ENCODE measurements at places on chromosomes 7 and 10. TPM values are rescaled to one million over a fixed set of nuclear protein-coding genes. Genes with fewer than 3 reads are reported as not detected.

- no peaks in the 10 kb centered on the region for H3K27me3 ChIP-seq
- H3K27ac ChIP-seq, result peak overlapping the region; percentile 78
Measured at GRCh38 chr7:149714910-149715471, 58.4 kb downstream of the ZNF467 start.

- no peak overlapping the region for H3K27ac ChIP-seq
- no peak for DNase-seq
- H3K4me3 ChIP-seq, result no peak overlapping the region
- no peaks in the 10 kb centered on the region for H3K27me3 ChIP-seq
- H3K4me1 ChIP-seq, result peaks cover 18% of the 10 kb centered on the region
- no peaks in the 10 kb centered on the region for H3K36me3 ChIP-seq
Measured at GRCh38 chr10:126734015-126734414, 63.5 kb upstream of the C10orf90 start.

DNA sequence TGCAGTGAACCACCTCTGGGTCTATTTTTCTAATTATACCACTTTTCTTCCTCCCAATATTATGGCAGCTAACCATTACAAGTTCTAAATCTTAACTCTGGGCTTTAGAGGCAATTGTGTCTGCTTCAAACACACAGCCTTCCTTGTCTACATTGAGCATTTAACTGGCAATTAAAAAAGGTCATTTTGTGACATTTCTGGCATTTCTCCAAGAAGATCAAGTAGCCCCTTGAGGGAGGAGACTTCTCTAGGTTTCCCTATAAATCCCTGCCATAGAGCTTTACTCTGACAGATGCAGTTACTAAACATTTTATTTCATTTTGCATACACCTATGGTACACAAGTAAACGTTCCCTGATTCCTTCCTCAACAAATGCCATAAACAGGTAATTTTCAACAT lies 33.4 kb upstream of the FAM133B start:
- no peak overlapping the region for H3K27ac ChIP-seq
- H3K36me3 ChIP-seq, result no peaks in the 10 kb centered on the region
- H3K4me3 ChIP-seq, result no peak overlapping the region
- H3K4me1 ChIP-seq, result peaks cover 11% of the 10 kb centered on the region
- H3K27me3 ChIP-seq, result no peaks in the 10 kb centered on the region
- DNase-seq, result no peak

- DNase-seq, result no peak
- H3K4me3 ChIP-seq, result no peak overlapping the region
- H3K4me1 ChIP-seq, result no peaks in the 10 kb centered on the region
- H3K27me3 ChIP-seq, result no peaks in the 10 kb centered on the region
Measured at GRCh38 chr10:93006435-93007039, 54.1 kb upstream of the CYP26C1 start.

- peak overlapping the region; percentile 64 for H3K4me3 ChIP-seq
- H3K27ac ChIP-seq, result peak overlapping the region; percentile 99
- no peak for DNase-seq
Measured at GRCh38 chr7:27179503-27180430, 5.3 kb downstream of the HOXA11 start.

- no peak for DNase-seq
- H3K27me3 ChIP-seq, result no peaks in the 10 kb centered on the region
- no peaks in the 10 kb centered on the region for H3K36me3 ChIP-seq
Measured at GRCh38 chr10:10320956-10321355, 696.7 kb upstream of the CELF2 start.

GRCh38 chr10:126250045-126250444 lies 138.2 kb downstream of the ADAM12 start:
- DNase-seq, result no peak
- peak overlapping the region; percentile 36 for H3K27ac ChIP-seq
- no peaks in the 10 kb centered on the region for H3K27me3 ChIP-seq
- peaks cover 14% of the 10 kb centered on the region for H3K4me1 ChIP-seq

- no peaks in the 10 kb centered on the region for H3K27me3 ChIP-seq
- no peak overlapping the region for H3K4me3 ChIP-seq
- DNase-seq, result no peak
- no peaks in the 10 kb centered on the region for H3K36me3 ChIP-seq
Measured at GRCh38 chr10:59285073-59285472, 77.3 kb downstream of the FAM13C start.

DNA sequence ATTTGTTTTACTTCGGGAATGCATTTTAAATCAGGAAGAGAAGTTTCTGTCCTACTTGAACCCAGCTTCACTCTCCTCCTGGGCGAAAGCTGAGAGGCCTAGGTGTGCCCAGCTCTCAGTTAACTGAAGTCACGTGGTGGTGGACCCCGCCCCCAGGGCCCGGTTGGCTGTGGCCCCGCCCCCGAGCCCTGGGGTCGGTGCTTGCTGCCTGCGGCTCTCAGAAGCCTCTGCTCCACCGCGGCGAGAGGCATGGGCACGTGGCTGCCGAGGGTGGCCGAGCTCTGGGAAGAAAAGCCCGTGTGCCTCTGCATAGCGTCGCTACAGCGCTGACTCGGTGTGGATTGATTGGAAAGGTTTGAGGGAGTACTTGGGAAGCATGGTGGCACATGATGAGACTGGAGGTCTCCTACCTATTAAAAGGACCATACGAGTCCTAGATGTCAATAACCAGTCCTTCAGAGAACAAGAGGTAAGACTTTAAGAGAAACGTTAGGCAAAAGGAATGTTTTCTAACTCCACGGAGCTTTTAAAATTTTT lies 34.1 kb downstream of the NET1 start:
- peak; percentile 96 for DNase-seq
- peak overlapping the region; percentile 37 for H3K4me3 ChIP-seq
- no peaks in the 10 kb centered on the region for H3K36me3 ChIP-seq

- H3K36me3 ChIP-seq, result no peaks in the 10 kb centered on the region
- H3K4me1 ChIP-seq, result no peaks in the 10 kb centered on the region
- H3K27me3 ChIP-seq, result no peaks in the 10 kb centered on the region
- H3K4me3 ChIP-seq, result no peak overlapping the region
- H3K27ac ChIP-seq, result no peak overlapping the region
- DNase-seq, result no peak
Measured at GRCh38 chr10:106502641-106503040, 661.9 kb downstream of the SORCS1 start.

GRCh38 chr10:33793793-33794192 lies 459.3 kb upstream of the NRP1 start:
- H3K36me3 ChIP-seq, result no peaks in the 10 kb centered on the region
- H3K4me3 ChIP-seq, result no peak overlapping the region
- H3K4me1 ChIP-seq, result no peaks in the 10 kb centered on the region
- DNase-seq, result no peak
- H3K27ac ChIP-seq, result no peak overlapping the region
- H3K27me3 ChIP-seq, result no peaks in the 10 kb centered on the region

GRCh38 chr7:66617295-66617694 lies 11.4 kb upstream of the KCTD7 start:
- H3K4me3 ChIP-seq, result no peak overlapping the region
- DNase-seq, result no peak
- H3K27ac ChIP-seq, result no peak overlapping the region
- H3K4me1 ChIP-seq, result no peaks in the 10 kb centered on the region
- no peaks in the 10 kb centered on the region for H3K27me3 ChIP-seq

DNA sequence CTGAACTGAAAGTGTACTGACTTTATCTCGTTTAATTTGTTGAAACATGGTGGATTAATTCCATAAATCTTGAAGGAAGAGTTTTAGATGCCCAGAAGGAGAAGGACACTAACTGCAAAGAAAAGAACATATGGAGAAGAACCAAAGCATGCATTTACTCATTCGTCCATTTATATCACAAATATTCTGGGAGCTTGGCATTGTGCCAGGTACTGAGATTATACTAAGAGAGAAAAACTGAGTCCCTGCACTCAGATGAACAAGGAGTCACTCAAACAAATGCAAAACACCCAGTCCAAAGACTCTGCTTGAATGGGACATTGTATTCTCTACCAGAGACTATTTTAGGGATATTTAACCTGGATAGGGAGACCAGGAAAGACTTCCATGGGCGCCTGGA lies 588.0 kb upstream of the MGMT start:
- H3K4me1 ChIP-seq, result peaks cover 5% of the 10 kb centered on the region
- no peaks in the 10 kb centered on the region for H3K27me3 ChIP-seq
- no peak for DNase-seq
- no peaks in the 10 kb centered on the region for H3K36me3 ChIP-seq

DNA sequence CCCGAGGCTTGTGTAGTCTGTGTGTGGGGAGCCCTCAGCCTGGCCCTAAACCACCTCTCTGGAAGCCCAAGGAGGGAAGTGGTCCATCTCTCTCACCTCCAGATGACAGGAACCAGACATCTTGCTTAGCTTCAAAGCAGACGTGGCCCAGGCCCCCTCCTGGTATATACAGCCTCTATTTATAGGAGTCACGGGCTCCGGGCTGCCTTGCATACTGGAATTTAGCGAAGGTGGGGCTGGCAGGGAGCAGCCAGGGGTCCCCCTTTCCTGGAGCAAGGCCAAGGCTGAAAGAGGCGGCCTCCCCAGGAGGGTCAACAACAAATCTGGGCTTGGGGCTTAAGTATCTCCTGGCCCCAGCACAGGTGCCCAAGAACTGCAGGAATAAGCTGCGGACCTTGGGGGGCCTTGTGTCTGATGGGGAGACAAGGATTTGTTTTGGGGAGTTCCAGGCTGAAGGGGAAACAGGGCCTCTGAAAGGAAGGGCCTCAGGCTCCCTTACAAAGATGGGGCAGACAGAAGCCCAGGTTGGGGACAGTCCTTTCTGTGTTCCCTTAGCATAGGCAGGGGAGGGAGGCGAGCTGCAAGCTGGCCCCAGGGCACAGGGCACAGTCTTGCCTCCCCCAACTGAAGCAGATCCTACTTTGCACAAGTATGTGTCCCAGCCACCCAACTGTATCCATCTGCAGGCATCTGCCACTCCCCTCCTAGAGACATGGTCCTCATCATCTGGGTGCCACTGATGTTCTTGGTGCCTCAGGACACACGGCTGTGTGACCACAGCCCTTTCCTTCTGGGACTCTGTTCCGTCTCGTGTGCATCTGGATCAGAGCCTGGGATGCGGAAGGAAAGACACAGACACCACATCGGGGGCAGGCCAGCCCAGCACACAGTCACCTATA lies 11.9 kb downstream of the ZCCHC24 start:
- no peaks in the 10 kb centered on the region for H3K36me3 ChIP-seq
- H3K27me3 ChIP-seq, result no peaks in the 10 kb centered on the region
- H3K27ac ChIP-seq, result peak overlapping the region; percentile 96
- no peak overlapping the region for H3K4me3 ChIP-seq
- H3K4me1 ChIP-seq, result peaks cover 71% of the 10 kb centered on the region

GRCh38 chr7:121313793-121314676 lies 14.8 kb upstream of the WNT16 start:
- no peak overlapping the region for H3K4me3 ChIP-seq
- H3K27ac ChIP-seq, result peak overlapping the region; percentile 5
- H3K4me1 ChIP-seq, result peaks cover 21% of the 10 kb centered on the region

GRCh38 chr10:26528715-26529393 lies 90.7 kb downstream of the APBB1IP start:
- no peak overlapping the region for H3K27ac ChIP-seq
- no peak for DNase-seq
- H3K27me3 ChIP-seq, result no peaks in the 10 kb centered on the region
- no peaks in the 10 kb centered on the region for H3K36me3 ChIP-seq
- H3K4me1 ChIP-seq, result no peaks in the 10 kb centered on the region

GRCh38 chr7:26055241-26055640 lies 96.8 kb upstream of the NFE2L3 start:
- H3K27ac ChIP-seq, result no peak overlapping the region
- no peaks in the 10 kb centered on the region for H3K4me1 ChIP-seq
- no peak for DNase-seq

GRCh38 chr7:35546691-35547429 lies 148.1 kb downstream of the HERPUD2 start:
- no peak overlapping the region for H3K4me3 ChIP-seq
- no peaks in the 10 kb centered on the region for H3K4me1 ChIP-seq
- H3K27me3 ChIP-seq, result no peaks in the 10 kb centered on the region

- no peak overlapping the region for H3K4me3 ChIP-seq
- no peak overlapping the region for H3K27ac ChIP-seq
- peaks cover 29% of the 10 kb centered on the region for H3K4me1 ChIP-seq
- DNase-seq, result no peak
- no peaks in the 10 kb centered on the region for H3K27me3 ChIP-seq
Measured at GRCh38 chr7:17374654-17375053, 76.2 kb downstream of the AHR start.

GRCh38 chr10:12960941-12961340 lies 40.6 kb downstream of the CCDC3 start:
- no peaks in the 10 kb centered on the region for H3K27me3 ChIP-seq
- no peak overlapping the region for H3K4me3 ChIP-seq
- H3K27ac ChIP-seq, result peak overlapping the region; percentile 20
- H3K4me1 ChIP-seq, result peaks cover 27% of the 10 kb centered on the region

DNA sequence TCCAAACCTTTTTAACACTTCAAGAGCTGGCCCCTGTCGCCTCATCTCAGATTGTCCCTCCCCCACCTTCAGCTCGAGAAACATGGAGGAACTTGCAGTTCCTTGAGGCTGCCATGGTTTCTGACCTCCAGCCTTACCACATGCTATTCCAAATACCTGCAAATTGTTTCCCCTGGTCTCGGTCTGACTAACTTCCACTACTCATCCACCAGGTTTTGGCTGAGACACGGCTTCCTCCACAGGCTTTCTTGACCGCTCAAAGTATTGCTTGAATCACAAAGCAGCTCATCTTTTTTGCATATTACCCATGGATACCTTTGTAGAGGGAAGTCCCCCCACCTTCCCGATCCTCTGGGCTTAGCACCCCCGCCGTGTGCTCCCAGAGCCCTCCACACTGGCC lies 5.2 kb upstream of the SAMD8 start:
- no peak overlapping the region for H3K4me3 ChIP-seq
- no peak for DNase-seq
- no peaks in the 10 kb centered on the region for H3K27me3 ChIP-seq
- H3K27ac ChIP-seq, result no peak overlapping the region

GRCh38 chr10:104707602-104708459 lies 66.7 kb downstream of the SORCS3 start:
- no peaks in the 10 kb centered on the region for H3K4me1 ChIP-seq
- H3K4me3 ChIP-seq, result no peak overlapping the region
- no peaks in the 10 kb centered on the region for H3K36me3 ChIP-seq
- no peak for DNase-seq

- H3K27ac ChIP-seq, result no peak overlapping the region
- H3K4me1 ChIP-seq, result no peaks in the 10 kb centered on the region
- no peaks in the 10 kb centered on the region for H3K27me3 ChIP-seq
- no peaks in the 10 kb centered on the region for H3K36me3 ChIP-seq
- no peak for DNase-seq
Measured at GRCh38 chr7:77386165-77386822, 29.9 kb downstream of the GSAP start.

- H3K27me3 ChIP-seq, result no peaks in the 10 kb centered on the region
- DNase-seq, result no peak
- no peak overlapping the region for H3K4me3 ChIP-seq
- no peak overlapping the region for H3K27ac ChIP-seq
- no peaks in the 10 kb centered on the region for H3K4me1 ChIP-seq
- H3K36me3 ChIP-seq, result no peaks in the 10 kb centered on the region
Measured at GRCh38 chr10:82796510-82796909, 921.5 kb downstream of the NRG3 start.

- H3K27ac ChIP-seq, result no peak overlapping the region
- no peaks in the 10 kb centered on the region for H3K27me3 ChIP-seq
- H3K36me3 ChIP-seq, result no peaks in the 10 kb centered on the region
- H3K4me3 ChIP-seq, result no peak overlapping the region
- DNase-seq, result no peak
- no peaks in the 10 kb centered on the region for H3K4me1 ChIP-seq
Measured at GRCh38 chr7:44186736-44187135, 2.5 kb downstream of the GCK start.

Gene CSTF2T
- 12.0 TPM for total RNA-seq

Gene STK32C
- total RNA-seq, result 4.7 TPM

Gene SVOPL
- total RNA-seq, result not detected

Gene EGR2
- 3.2 TPM for total RNA-seq

Gene CALY
- total RNA-seq, result 4.7 TPM

Gene PIK3CG
- 4.4 TPM for total RNA-seq

Gene STOX1
- 2.5 TPM for total RNA-seq

Gene ZNF488
- total RNA-seq, result not detected

Gene CRPPA
- total RNA-seq, result 1.2 TPM

Gene GPR15LG
- total RNA-seq, result 98.0 TPM

Measured in vagina (tissue), 2 donors.